ENCODE measurements at places on chromosomes 13 and 19. TPM values are rescaled to one million over a fixed set of nuclear protein-coding genes. Genes with fewer than 3 reads are reported as not detected.

- DNase-seq: no peak
Measured at GRCh38 chr19:6707011-6707657, 13.3 kb downstream of the C3 start.

DNA sequence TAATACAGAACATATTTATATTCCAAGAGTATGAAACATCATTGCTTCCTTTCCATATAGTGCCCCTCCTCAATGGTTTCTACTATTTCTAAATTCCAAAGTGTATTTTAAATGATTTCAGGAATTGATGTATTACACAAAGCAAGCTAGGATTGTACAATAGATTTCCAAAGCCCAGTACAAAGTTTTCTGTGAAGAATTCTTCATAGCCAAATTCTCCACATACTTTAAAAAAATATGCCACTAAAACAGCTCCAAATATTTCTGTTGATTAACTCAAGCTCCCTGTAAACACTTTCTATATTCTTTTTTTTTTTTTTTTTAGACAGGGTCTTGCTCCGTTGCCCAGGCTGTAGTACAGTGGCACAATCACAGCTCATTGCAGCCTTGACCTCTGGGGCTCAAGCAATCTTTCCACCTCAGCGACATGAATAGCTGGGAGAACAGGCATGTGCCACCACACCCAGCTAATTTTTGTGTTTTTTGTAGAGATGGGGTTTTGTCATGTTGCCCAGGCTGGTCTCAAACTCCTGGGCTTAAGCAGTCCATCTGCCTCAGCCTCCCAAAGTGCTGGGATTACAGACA is 50.6 kb downstream of the ELF1 start:
- no peak for DNase-seq

GRCh38 chr13:107531180-107531579 is 684.2 kb downstream of the LIG4 start:
- no peak for DNase-seq

GRCh38 chr19:21934131-21934530 is 76.6 kb downstream of the ZNF208 start:
- DNase-seq: no peak

GRCh38 chr13:24693862-24694471 is 13.8 kb downstream of the ATP12A start:
- peak; percentile 38 for DNase-seq

- no peak for DNase-seq
Measured at GRCh38 chr13:41130356-41130755, 2.2 kb downstream of the KBTBD6 start.

DNA sequence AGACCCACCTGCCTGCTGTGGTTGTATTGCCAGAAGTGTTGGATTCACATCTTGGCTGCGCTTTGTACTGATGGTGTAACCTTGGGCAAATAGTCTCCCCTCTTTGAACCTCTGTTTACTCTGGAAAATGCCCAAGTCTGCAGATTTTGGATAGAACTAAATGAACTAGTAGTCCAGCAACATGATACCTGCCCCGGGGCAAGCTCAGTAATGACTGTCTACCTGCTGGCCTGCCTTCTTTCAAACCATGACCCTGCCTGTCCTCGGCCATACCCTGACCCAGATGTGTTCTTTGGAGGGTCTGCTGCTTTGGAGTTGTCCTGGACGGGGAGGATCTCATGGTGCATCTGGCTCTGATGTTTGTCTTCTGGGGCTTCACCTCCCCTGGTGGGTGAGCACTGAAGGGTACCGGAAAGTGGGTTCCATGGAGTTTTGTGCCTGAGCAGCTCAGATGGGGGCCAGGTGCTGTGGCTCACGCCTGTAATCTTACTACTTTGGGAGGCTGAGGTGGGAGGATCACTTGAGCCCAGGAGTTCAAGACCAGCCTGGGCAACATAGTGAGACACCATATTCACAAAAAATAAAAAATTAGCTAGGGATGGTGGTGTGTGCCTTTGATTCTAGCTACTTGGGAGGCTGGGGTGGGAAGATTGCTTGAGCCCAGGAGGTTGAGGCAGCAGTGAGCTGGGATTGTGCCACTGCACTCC is 59.5 kb downstream of the TNFRSF19 start:
- DNase-seq: no peak

GRCh38 chr19:43798546-43799409 is 3.5 kb downstream of the LYPD5 start:
- no peak for DNase-seq

Gene ZNF550
- polyA plus RNA-seq: 3.3 TPM

GRCh38 chr19:13600091-13600490 is 93.8 kb upstream of the CACNA1A start:
- DNase-seq: no peak

DNA sequence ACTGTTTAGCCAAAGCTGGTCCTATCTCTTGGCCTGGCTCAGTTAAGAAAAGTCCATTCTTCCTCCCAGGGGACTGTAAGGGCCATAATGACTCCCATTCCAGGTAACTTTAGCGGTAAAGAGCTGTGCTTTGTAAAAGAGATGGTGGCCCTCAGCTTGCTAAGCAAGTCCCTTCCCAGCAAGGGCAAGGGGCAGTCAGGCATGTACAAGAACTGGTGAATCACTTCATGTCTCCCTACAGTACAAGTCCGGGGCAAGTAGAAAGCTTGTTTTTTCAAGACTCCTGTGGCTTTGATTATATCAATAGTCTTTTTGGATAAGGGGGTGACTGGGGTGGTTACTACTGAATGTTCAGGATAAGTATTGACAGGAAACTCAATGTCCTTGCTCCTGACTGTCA is 88.9 kb downstream of the SLC25A15 start:
- DNase-seq: no peak

- no peak for DNase-seq
Measured at GRCh38 chr19:46753420-46754155, 7.3 kb upstream of the STRN4 start.
